ENCODE measurements at places on chromosomes 7 and 10. TPM values are rescaled to one million over a fixed set of nuclear protein-coding genes. Genes with fewer than 3 reads are reported as not detected.

GRCh38 chr10:110860576-110861241, 11.0 kb upstream of the PDCD4 start:
- no peak for DNase-seq

DNA sequence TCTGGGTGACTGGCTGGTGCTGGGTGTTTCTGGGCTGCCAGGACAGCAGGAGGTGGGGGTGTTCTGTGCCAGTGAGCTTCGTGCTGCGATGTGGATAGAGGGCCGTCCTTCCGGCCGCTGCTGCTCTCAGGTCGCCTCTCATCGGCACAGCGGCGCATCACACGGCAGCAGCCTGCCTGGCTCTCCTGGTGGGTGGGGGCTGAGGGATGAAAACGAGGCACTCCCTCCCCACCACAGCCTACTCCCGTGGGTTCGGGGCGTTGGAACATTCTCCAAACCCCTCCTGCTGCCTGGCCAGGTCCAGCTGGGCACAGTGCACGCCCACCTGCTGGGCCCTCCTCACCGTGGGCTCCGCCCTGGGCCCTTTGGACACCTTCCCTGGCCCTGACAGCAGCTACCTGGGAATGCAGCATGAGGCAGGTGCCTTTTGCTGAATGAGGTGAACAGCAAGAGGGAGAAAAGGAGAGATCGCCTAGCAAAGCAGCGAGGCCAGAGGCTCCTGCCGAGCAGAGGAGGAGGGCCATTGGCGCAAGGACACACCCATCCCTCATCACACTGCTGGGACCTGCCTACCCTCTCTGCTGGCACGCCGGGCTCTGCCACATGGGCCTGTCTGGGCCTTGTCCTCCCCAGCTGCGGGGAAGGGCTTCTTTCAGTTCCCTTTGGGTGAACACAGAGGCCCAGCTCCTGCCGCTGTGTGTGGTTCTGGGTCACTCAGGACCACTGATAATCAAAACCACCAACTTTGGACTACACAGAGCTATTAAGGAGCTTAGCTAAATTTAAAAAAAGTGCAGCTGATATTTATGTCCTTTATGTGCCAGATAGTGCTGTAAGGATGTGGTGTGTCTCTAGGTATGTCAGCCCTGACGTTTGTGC, 33.4 kb downstream of the INPP5A start:
- DNase-seq, result no peak

Gene CALD1
- total RNA-seq, result 57.3 TPM

GRCh38 chr7:50595491-50596102, 30.4 kb upstream of the DDC start:
- DNase-seq, result peak; percentile 39

Gene IRF5
- total RNA-seq, result 2.3 TPM

DNA sequence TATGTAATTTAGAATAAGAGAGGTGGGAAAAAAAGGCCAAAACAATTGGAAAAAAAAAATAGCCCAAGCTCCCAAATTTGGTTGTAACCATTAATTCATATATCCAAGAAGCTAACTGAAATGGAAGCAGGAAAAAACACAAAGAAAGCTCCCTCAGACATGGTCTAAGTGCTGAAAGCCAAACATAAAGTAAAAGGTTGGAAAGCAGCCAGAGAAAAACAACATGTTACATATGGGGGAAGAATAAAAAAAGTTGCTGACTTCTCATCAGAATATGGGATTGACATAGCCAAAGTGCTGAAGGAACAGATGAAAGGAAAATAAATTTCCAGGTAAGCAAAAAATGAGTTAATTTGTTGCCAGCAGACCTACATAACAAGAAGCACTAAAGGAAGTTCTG, 40.3 kb downstream of the PDZD8 start:
- DNase-seq, result no peak

DNA sequence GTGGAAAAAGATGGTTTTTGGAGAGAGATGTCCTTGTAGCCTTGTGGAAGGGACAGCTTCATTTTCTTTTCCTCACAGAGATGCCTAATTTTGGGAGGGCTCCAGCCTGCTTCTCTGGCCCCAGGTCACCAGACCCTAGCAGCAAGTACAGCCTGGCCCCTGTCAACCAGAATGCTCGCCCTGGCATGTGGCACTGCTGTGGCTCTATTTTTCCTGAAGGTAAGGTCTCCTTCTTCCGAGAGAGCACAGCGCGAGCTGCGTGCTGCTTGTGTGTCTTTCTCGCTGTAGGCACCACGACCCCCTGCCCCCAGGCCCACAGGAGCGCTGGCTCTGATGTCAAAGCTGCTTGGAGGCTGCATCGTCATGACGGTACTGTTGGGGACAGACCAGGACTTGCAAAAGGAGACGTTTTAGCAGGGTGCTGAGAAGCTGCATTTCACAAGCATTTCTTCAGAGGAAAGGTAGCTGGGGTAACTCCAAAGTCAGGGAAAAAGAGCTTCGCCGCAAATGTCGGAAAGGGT, 58.7 kb downstream of the CLEC2L start:
- DNase-seq, result no peak

- DNase-seq, result no peak
Observed at GRCh38 chr10:101744267-101744666, 31.6 kb downstream of the FGF8 start.

Gene ADK
- total RNA-seq, result 59.2 TPM

DNA sequence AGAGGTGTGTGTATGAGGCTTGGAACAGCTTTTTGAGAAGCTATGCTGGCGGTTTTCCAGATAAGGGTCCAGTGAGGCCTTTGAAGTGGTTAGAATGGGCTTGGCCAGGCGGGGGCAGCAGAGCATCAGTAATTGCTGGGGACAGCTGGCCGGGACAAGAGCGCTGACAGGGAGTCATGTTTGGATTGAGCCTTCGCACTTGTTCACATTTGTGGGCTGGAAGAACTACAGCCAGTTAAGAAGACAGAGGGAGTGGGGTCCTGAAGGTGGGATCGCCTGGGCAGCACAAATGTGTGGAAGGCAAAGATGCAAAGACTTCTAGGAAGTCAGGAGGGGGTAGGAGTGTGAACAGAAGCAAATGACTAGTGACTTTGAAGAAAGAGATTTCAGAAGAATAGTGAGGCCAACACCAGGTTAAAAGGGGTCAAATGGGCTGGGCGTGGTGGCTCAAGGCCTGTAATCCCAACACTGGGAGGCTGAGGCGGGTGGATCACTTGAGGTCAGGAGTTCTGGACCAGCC, 12.7 kb upstream of the SDHAF3 start:
- DNase-seq, result peak; percentile 67

- DNase-seq, result no peak
Observed at GRCh38 chr7:50147951-50148808, 55.1 kb upstream of the ZPBP start.

GRCh38 chr7:33982425-33982786, 77.1 kb downstream of the BMPER start:
- peak; percentile 70 for DNase-seq

DNA sequence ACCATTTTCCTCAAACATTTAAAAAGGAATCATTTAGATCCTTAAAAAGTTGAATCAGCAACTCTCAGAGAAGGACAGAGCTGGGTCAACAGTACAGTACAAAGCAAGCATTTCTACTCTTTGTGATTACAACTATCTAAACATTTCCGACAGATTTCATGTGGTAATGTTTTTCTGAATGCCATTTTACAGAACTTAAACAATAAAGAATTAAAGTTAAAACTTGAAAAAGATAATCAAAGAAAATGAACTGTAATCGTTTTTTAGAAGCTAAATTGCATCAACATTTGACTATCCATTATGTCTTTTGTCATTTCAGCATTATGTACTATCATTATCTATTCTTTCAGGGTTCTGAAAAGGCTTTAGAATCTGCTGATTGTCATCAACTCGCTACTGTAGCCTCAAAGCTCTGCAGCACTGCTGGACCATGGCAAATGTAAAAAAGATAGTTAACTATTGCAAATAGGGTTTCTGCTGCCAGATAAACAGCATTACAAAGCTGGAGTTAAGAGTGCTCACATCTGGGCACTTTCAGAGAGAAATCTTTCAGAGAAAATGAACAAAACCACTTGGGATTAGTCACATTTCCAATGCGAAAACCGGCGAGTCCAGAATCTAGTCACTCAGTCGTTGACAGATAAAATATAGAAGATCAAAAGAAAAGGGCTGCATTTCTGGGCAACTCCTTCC, 160.4 kb upstream of the LAMB4 start:
- DNase-seq, result no peak

Gene NUB1
- total RNA-seq, result 57.7 TPM

DNA sequence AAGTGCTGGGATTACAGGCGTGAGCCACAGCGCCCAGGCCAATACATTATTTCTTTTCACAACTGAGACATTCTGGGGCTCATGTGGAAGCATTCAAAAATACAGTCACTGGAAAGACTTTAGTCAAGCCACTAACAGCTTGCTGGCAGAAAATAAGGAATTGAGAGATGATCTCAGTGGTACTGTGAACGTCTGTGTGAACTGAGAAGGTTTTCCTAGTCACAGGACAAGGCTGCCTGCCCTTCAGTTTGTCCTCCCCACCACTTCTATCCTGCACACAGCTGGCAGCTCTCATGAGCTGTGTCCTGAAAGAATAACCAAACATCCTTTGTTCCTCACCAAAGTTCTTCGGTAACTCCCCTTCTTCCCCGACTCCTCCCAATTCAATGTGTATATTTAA, 31.3 kb upstream of the ITGA8 start:
- no peak for DNase-seq

- no peak for DNase-seq
Observed at GRCh38 chr10:113899952-113900598, 45.6 kb downstream of the NHLRC2 start.

Gene OPALIN
- total RNA-seq, result not detected

Gene ENTPD1
- not detected for total RNA-seq

- DNase-seq, result no peak
Observed at GRCh38 chr7:83313931-83314330, 151.2 kb upstream of the PCLO start.

GRCh38 chr7:119842337-119842736, 430.6 kb upstream of the KCND2 start:
- DNase-seq, result no peak

DNA sequence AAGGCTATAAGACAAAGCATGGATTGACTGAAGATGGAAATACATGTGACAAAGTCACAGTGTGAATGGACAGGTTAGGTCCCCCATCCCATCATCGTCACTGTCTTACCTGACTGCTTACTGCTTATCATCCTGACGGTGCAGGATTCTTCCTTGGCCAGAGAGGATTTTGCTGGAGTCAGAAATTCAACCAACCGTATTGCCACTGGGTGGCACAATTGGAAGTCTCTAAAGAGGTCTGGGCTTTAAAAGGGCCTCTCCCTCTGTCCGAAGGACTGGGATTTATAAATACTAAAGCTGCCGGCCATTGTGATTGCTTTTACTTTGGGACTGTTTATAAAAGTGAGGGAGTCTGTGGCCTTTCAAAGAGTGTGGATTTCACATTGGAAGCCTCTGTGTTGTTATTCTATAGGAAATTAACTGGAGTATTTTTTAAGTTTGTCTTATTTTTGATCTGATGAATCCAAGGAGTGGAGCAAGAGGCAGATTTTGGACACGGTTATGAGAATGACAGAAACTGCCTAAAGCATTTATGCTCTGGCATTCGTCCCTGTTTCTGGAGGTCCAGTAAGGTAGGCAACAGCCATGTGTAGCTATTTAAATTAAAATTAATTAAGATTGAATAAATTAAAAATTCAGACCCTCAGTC, 113.3 kb upstream of the CREB5 start:
- DNase-seq, result peak; percentile 50

- DNase-seq, result peak; percentile 87
Observed at GRCh38 chr7:36390199-36391090, 783 bp downstream of the ANLN start.

- DNase-seq, result no peak
Observed at GRCh38 chr7:157527686-157528085, 190.9 kb downstream of the DNAJB6 start.

GRCh38 chr10:49005270-49005669, 65.6 kb upstream of the LRRC18 start:
- no peak for DNase-seq

Gene FOXP2
- 0.37 TPM for total RNA-seq

DNA sequence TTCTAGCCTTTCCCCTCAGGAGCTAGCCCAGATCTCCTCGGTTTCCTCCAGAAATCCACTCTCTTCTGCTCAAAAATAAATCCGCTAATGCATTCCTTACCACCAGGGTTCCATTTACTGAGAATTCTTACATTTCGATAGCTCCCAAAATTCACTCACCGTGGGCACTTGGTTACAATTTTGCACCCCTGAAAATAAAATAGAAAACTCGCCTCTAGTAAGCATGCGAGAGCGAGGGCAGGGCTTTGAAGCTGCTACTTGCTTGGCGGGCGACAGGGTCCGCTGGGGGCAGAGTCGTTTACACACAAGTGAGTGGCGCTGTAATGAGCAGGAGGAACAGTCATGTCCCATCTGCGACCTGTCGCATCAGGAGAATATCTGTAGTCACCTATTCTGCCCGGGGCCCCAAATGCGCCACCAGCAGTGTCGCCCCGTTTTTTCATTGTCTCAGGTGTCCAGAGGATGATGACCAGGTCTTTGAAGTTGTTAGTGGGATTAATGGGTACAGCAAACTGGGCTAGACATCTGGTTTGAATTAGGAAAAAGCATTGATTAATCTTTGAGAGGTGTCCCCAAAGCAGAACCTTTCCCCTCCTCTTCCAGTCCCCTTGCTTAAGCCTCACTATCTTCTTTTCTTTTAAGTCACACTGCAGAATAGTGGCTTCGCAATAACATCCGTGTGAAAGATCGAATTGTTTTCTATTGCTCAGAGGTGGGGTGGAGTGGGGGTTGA, 1.2 kb upstream of the MEOX2 start:
- no peak for DNase-seq

DNA sequence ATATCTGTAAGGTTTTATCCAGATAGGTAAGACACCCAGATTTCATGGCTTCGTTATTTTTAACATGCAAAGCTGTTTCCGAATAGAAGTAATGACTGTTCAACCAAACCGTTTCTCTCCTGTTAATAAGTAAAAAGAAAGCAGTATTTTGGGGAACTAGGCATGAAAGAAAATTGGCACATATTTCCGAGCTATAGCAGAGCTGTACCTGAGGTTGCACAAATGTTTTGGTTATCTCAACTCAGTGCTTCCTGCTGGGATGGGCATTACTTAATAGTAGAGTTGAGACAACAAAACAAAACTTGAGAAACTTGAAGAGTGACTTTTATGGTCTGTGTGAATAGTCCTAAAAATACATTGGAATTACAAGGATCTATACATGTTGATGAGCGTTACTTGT, 564.3 kb upstream of the SORCS1 start:
- DNase-seq, result no peak

- DNase-seq, result no peak
Observed at GRCh38 chr10:114868870-114869519, 47.4 kb downstream of the FHIP2A start.

DNA sequence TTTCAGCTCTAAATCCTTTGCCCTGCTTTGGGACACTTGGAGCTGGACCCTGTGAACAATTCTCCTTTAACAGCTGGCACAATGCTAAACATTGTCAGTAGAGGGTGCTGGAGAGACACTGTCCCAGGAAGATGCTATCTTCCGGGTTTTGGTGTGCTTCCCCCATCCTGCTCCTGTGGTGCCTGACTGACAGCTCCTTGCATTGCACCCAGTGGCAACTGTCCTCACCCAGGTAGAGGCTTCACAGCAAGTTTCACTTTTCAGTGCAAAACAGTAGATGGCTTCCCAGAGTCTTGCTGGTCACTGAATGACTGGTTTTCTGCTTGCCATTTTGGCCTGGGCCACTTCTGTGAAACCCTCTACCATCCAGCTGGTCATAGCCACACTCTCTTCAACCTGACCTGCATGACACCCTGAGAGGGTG, 77.3 kb downstream of the CDC14C start:
- peak; percentile 47 for DNase-seq
